ENCODE measurements at places on chromosomes 1 and 21.

- DNase-seq: no peak
Measured at GRCh38 chr1:32984455-32985171, 20.0 kb upstream of the RNF19B start.

DNA sequence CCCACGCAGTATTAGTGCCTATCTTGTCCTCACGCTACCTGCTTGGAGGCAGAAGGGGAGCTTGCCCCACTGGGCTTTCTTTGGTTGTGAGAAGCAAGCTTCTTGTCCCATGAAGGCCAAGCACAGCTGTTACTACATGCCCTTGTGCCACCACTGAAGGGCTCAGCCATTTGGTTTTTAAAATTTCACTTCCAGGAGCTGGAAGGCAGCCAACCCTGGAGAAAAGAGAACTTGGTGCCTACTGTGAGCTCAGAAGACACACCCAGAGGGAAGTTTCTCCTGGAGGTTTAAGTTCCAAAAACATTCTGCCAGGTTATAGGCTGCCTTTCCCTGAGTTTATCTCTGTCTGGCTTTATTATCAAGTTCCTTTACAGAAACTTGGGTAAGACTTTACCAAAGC is 187.4 kb downstream of the SLC35F3 start:
- DNase-seq: no peak

GRCh38 chr1:94666797-94667196 is 125.2 kb upstream of the F3 start:
- no peak for DNase-seq

DNA sequence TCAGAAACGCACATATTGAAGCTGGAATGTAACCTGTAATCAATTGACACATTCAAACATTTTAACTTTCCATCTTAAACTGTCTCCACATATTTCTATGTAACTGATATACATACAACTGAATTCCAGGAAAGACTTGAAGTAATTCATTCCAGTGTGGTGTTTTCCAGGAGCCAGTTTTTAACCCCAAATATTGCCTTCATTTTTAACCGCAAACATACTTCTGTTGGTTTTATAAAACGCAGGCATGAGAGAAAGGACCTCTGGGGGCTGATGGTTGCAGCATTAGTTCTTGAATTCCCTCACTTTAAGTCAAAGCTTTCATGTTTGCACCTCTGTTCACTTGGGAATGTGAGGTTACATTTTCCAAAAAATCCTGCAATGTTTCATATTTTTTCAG is 204.1 kb downstream of the CRB1 start:
- DNase-seq: no peak

- DNase-seq: no peak
Measured at GRCh38 chr1:248590055-248590454, 7.4 kb downstream of the OR2T10 start.

GRCh38 chr1:8465692-8466091 is 147.8 kb downstream of the SLC45A1 start:
- DNase-seq: no peak

DNA sequence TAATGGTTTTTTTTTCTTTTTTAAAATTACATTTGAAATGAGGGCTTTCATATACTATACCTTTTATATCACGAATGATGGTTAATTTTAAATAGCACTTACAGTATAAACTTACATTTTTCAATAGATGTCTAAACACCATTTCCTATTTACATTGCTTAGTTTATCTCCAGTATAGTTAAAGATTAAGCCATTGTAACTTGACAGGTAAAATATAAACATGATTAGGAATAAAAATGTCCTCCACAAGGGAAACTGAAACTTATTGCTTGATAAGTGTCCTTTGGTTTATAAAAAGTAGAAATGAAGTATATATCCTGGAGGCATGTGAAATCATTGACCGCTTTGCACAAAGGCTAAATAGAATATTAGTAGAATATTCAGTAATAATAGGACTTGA is 20.2 kb downstream of the CTH start:
- DNase-seq: no peak

All from SHP77 (cell line).